ENCODE measurements at places on chromosomes 4 and X.
A peak's percentile ranks its signal among the peaks of the same experiment; 100 is the strongest.

DNA sequence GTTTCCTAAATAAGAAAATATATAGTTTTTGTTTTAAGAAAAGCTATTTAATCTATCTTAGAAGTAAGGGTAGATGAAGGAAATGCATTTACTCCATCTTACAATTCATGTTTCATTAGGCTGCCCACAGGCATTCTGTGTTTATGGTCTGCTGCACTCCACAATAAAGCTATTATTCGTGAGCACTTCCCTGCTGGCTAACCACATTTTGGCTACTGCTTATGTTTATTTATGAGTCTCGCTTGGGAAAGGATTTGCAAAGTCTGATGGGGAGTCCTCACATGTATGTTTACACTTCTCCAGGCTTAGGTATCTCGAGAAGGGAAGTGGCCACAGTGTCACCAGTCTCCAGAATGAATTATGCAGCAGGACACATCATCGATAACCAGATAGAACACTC lies 260.8 kb upstream of the VCX start:
- no peak for DNase-seq

DNA sequence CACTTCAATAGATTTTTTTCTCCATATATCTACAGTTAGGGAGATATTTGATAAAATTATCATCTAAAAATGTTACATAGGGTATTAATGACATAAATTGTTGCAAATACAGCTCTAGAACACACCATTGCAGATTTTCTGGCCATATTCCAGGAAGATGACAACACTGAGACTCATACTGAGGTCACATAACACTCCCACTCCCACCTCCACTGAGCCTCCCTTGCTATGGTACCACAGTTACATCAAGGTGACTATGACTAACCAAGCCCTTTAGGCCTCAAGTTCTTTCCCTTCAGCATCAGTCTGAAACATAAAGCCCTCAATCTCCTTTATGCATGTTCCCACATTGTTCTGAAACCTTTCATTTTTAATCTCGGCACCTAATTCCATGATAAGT lies 932.0 kb upstream of the IGFBP7 start:
- no peak for DNase-seq

DNA sequence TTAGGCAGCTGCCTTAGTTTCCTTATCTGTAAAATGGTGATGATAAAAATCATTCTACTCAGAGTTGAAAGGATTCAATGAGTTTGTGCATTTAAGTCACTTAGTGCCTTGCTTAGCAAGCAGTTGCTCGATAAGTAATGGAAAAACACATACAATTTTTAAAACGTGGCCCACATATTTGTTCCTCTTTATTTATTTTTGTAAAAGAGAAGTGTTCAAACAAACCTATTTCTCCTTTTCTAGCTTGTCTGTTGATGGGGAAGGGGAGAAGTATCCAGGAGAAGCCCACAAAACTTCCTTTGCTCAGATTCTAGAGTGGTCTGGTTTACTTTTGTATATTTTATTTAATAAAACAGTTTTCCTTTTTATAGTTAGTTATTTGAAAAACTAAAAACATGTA lies 3.3 kb upstream of the HPGDS start:
- no peak for DNase-seq

DNA sequence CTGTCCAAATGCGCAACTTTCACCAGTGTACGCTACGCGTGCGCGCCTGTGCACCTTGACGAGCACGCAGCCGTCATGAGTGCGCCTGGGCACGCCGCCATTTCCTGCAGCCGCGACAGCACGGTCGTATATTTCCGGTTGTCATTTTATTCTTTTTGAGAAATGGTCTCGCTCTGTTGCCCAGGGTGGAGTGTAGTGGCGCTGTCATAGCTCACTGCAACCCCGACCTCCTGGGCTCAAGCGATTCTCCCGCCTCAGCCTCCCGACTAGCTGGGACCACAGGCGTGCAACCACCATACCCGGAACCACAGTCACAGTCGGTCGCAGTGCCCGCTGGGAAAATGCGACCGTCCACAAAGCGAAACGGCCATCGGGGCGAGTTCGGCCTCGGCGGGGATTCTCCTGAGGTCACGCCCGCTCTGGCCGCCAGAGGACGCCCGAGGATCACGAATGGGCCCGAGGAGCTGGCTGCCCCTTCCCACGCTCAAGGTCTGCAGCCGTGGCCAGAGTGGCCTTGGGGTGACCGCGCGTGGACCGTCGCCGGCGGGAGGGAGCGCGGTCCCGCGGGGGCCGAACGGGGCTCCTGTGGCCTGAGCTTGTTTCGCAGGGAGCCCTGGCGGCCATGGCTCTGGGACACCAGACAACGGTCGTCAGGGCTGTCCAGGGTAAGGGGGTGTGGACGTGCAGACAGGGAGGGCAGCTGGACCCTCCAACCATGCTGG lies 23.7 kb upstream of the PNMA3 start:
- DNase-seq, result peak; percentile 40

GRCh38 chrX:78748846-78749245 lies 1.3 kb downstream of the LPAR4 start:
- no peak for DNase-seq

DNA sequence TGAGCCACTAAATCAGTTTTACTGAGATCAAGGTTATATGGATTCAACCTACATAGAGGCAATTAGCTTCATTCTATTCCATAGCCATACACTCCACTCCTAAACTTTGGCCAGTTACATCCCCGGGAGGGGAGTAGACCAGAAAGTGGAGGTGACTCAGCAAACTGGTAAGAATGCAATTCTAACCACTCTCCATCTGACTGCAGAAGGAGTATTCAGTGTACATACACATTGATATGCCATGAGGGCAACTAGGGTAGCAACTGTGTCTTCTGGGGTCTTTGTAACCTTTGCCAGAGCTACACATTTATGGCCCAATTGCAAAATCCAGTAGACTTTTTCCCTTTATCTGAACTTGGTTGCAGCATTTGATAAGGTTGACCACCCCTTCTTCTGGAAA lies 7.6 kb downstream of the SLC25A43 start:
- DNase-seq, result no peak

GRCh38 chr4:107509615-107510014 lies 210.4 kb downstream of the PAPSS1 start:
- DNase-seq, result no peak

- DNase-seq, result no peak
Observed at GRCh38 chr4:125710766-125711165, 396.0 kb downstream of the FAT4 start.

GRCh38 chrX:38664285-38664684 lies 102.9 kb downstream of the TSPAN7 start:
- DNase-seq, result no peak

- no peak for DNase-seq
Observed at GRCh38 chr4:183295711-183296110, 24.4 kb downstream of the CLDN22 start.

GRCh38 chrX:49117581-49117980 lies 6.0 kb downstream of the GPKOW start:
- DNase-seq, result no peak

GRCh38 chr4:47444031-47444430 lies 19.5 kb downstream of the COMMD8 start:
- DNase-seq, result no peak

- no peak for DNase-seq
Observed at GRCh38 chrX:23803931-23804381, 21.0 kb downstream of the SAT1 start.

- DNase-seq, result no peak
Observed at GRCh38 chrX:30141966-30142365, 73.4 kb upstream of the MAGEB2 start.

Measured in CD4-positive, alpha-beta T cell treated with Interleukin-6 at 100 ng/mL for 8 hours (primary cell).